Fibroblast of skin of scalp (primary cell): ENCODE measurements at places on chromosomes 5 and 9.

DNA sequence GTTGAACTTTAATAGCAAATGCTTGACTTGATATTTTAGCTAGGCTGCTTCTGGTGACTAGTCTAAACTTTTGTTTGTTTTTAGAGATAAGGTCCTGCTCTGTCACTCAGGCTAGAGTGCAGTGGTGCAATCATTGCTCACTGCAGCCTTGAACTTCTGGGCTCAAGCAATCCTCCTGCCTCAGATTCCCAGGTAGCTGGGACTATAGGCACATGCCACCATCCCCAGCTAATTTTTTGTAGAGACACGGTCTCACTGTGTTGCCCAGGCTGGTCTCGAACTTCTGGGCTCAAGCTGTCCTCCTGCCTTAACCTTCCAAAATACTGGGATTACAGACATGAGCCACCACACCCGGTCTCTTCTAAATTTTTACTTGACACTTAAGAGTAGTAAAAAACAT lies 20.7 kb downstream of the CDC37L1 start:
- no peak for DNase-seq

DNA sequence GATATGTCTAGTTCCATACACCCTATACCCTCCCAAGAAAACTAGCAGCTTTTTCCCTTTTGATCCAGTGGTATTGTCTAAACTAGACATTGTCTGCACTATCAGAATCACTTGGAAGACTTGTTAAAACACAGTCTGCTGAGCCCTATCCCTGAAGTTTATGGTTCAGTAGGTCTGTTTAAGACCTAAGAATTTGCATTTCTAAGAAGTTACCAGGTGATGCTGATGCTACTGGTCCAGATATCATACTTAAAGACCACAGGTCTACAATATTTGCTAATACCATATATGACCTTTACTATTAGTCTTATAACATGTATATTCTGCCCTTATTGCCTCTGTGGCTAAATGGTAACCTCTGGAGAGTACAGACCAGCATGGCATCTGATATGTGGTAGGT lies 23.3 kb downstream of the SKIC3 start:
- DNase-seq, result no peak

DNA sequence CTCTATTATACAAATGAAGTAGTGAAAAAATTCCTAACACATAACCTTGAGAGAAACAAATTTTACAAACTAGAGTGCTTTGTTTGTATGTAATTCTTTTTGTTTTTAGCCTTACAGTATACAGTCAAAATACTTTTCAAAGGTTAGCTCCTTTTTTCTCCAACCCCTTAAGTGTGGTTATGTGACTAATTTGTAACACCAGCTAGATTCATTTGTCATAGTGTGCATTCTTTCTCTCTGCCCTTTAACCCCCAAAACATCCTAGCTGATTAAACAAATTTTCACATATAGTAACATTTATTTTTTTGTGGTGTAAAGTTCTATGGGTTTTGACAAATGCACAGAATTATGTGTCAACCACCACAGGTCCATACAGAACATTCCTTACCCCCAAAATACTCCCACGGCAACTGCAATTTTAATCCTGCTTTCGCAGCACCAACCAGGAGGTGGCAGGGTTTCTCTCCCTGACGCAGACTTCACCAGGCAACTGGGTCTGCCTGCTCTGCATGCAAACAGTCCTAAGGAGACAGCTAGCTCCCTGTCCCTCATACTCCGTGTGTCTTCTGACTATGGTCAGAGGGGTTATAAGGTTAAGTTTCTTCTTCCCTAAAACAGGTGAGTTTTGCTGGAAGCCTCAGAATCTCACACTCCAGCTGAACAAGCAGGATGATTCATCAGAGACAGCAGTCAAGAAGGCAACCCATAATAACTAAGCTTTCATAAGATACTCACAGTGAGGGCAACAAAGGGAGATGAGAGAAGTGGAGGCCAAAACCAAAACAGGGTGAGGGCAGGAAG lies 44.5 kb upstream of the NR5A1 start:
- DNase-seq, result peak; percentile 75

GRCh38 chr5:79105868-79106267 lies 5.7 kb upstream of the BHMT start:
- no peak for DNase-seq

GRCh38 chr5:68315679-68316271 lies 100.2 kb downstream of the PIK3R1 start:
- no peak for DNase-seq

DNA sequence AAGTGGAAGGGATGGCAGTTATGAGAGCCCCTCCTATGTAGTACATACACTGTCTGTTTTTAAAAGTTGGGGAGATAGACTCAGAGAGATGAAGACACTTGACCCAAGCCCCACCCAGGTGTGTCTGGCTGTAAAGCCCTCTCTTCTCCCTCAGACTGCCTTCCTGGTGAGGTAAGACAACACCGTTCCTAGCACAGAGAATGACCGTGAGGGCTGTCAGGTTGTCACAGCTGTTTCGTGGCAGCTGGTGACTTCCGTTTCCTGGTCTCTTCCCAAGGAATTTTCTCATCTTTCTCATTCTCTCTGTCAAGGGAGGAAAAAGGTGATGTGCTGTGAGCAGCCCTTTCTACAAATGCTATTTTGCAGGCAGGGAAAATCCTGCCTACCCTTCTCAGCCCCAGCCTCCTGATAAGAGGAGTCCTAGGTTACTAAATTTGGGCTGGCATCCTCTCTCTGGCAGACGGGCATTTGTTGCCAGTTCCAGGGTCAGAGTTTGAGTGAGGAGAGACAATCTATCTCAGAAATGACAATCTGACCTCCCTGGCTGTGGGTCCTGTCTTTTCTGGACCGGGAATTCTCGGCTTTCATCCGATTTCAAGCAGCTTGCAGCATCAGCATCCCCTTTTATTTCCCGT lies 263.5 kb upstream of the PANK3 start:
- no peak for DNase-seq
